GM19239 (cell line): ENCODE measurements at places on chromosomes 4 and X.

DNA sequence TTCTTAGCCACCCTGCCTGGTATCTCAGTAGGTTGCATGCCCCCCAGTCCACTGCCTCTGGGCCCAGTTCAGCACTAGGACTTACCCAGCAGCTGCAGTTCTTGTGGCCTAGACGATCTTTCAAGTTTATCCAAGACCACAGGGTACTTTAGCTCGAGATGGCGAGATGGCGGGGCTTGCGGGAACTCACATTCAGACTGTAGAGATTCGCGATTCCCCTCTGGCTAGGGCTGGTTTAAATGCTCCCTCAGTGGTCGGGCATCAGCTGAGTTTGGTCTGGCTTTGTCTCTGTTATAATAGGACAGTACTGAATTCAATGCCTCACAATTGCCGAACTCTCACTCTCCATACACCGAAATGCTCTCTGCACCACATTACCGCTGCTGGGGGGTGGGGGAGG, 18.4 kb upstream of the RFC1 start:
- no peak for DNase-seq

DNA sequence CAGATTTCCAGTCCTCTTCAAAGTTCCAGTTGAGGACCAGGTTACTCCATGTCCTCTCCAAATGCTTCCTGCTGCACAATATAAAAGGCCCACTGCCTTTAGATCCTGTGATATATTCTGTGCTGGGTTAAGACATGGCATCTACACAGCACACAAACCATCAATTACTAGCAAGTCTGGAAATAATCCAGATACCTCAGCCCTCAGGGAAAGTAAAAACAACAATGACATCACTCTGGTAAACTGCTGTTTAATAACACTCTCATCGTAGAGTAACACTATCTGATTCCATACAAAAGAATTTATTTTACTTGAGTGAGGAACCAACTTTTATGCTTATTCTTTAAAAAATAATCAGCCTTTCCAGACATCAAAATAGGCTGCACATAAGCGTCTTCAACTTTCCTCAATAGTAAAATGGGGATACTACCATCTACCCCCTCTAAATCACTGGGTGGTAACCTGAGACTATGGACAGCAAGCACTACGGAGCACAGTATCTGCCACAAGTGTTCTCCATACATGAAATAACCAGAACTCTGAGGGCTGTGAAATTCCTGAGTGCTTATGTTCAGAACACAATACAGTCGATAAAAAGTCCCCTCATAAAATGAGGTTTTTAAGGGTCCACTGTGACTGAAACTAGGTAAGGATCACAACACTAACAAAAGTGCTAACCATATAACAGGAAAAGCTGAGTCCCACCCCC, 53.4 kb downstream of the ABCG2 start:
- DNase-seq: no peak

GRCh38 chr4:158810487-158811215, 41.8 kb downstream of the FNIP2 start:
- no peak for DNase-seq

GRCh38 chrX:70664726-70665125, 220.1 kb downstream of the DLG3 start:
- no peak for DNase-seq

- DNase-seq: no peak
These were observed 2.0 kb downstream of the DHX15 start for GRCh38 chr4:24582235-24582832.

- no peak for DNase-seq
These were observed 31.3 kb upstream of the ALG13 start for GRCh38 chrX:111649638-111650037.

DNA sequence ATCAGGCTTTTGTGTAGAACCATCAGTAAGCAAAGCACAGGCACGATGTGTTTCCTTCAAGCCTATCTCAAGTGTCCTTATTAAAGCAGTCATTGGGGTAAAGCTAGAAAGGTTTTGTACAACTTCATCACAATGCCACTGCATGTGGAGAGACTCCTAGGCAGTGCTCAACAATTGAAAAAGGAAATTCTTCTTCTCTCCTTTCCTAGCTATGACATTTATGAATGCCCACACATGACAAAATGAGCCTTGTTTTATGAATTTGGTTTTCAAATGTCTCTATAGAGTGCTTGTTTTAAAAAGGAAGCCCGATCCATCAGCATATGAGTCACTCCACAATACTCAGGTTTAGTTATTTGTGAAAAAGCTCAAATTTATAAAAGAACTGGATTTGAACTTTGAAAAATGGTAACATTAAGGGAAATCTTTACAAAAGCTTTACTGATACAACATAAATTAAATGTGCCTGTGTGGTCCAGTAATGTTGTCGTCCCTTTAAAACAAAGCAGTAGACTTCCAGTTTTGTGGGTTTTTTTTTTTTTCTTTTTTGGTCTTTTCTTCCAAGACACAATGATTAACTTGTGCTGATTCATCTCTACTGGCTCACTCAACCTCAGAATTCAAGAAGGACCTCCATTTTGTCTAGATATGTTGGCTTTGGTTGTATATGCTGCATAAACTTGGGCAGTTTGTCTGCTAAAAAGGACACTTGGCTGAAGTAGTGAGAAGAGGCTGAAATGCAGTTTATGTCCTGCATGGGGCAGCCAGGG, 273.8 kb downstream of the GASK1B start:
- no peak for DNase-seq

DNA sequence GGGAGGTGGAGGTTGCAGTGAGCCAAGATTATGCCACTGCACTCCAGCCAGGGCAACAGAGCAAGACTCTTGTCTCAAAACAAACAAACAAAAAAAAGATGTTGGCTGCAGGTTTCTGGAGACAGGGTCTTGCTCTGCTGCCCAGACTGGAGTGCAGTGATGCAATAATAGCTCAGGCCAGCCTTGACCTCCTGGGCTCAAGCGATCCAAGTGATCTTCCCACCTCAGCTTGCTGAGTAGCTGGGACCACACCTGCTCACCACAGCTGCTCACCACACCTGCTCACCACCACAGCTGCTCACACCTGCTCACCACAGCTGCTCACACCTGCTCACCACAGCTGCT, 29.9 kb upstream of the CPLX1 start:
- DNase-seq: no peak

DNA sequence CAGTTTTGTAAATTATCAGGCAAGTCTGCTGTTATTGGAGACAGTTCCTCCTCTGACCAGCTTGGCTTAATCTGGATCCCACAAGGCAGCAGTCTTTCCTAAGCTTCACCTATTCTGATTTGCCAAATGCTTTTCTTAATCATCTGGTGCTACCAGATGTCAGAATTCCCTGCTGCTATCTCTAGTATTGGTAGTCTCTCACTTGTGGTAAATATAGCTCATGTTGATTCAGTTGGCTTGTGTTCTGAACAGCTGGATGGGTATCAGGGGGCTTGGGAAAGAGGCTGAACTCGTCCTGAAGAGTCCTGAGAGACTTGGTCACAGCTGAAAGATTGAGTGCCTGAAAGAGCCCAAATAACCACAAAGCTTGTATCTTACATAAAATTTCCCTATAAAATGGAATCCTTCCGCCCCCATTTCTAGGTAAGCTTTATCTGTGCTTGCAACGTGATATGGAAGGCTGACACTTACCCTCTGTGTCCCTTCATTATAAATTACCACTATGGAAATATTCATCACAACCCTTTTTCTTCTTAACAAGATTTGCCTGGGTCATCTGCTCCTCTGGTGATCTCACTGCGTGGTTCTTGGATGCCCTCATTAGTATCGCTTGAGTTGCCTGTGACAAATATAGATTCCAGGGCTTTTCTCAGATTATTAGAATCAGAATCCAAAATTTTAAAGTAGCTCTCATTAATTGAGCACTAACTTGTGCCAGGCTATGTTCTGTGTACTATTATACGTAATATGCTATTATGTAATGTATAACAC, 104.1 kb upstream of the GPRIN3 start:
- DNase-seq: no peak

GRCh38 chr4:76059750-76060149, 14.8 kb upstream of the ART3 start:
- DNase-seq: no peak

DNA sequence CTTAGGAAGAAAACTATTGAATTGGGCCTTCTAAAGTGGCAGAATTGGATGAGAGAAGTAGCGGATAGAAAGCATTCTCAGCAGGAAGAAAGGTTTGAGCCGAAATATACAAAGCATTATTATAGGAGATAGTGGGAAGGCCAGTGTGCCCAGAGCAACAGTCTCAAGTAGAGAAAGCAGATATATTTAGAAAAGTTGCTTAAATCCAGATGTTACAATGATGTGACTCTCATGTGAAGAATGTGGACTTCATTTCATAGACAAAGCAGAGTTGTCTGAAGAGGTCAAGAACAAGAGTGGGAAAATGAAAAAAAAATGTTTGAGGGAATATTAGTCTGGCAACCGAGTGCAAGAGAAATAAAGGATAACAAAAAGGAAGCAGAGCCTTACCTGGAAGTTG, 66.9 kb downstream of the SYNPO2 start:
- no peak for DNase-seq
